ENCODE measurements at places on chromosomes 1 and 21.

DNA sequence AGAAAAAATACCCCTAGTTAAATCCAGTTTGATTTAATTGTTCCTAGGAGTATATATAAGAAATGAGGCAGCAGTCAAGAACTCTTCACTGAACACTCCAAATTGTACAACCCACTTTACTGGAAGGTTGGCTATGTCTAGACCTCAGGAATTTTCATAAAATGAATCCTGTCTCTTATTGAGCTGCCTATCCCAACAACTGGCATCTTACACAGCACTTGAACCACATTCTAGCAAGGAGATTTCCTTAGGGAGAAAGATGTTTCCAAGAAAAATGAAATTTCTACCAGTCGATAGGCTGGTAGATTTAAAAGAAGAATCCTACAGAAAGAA, 16.3 kb downstream of the RNF19B start:
- H3K27ac ChIP-seq: no peak overlapping the region
- DNase-seq: no peak
- no peaks in the 10 kb centered on the region for H3K27me3 ChIP-seq
- peaks cover 16% of the 10 kb centered on the region for H3K4me1 ChIP-seq
- H3K36me3 ChIP-seq: peaks cover 42% of the 10 kb centered on the region
- no peak overlapping the region for H3K4me3 ChIP-seq

DNA sequence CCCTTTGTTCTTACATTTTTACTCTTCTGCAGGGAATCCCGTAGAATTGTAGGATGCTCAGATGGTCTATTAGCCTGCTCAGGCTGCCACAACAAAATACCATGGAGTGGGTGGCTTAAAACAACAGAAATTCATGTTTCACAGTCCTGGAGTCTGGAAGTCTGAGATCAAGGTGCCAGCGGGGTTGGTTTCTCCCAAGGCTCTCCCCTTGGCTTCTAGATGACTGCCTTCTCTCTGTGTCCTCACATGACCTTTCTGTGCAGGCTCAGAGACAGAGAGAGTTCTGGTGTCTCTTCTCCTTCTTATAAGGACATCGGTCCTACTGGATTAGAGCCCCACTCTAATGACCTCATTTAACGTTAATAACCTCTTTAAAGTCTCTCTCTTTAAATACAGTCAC, 41.7 kb downstream of the HUNK start:
- no peaks in the 10 kb centered on the region for H3K4me1 ChIP-seq
- no peak overlapping the region for H3K4me3 ChIP-seq
- H3K27ac ChIP-seq: no peak overlapping the region
- no peaks in the 10 kb centered on the region for H3K36me3 ChIP-seq
- DNase-seq: no peak

DNA sequence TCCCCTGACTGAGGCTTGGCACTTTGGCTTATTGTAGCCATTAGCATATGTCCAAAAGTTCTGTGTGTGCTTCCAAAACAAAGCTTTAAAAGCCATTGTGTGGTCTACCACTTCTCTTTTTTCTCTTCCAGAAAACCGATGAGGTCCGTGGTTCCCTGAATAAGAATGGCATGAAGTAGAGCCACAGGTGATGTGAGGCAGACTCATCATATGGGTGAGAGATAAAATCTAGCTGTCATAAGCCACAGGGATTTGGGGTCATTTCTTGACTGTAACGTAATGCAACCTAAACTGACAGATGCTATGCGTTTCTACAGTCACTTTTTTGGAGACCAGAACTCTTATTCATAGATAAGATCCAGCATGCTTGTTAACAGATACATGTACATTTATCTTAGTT, 7.0 kb upstream of the GREM2 start:
- no peak overlapping the region for H3K4me3 ChIP-seq
- no peaks in the 10 kb centered on the region for H3K4me1 ChIP-seq

DNA sequence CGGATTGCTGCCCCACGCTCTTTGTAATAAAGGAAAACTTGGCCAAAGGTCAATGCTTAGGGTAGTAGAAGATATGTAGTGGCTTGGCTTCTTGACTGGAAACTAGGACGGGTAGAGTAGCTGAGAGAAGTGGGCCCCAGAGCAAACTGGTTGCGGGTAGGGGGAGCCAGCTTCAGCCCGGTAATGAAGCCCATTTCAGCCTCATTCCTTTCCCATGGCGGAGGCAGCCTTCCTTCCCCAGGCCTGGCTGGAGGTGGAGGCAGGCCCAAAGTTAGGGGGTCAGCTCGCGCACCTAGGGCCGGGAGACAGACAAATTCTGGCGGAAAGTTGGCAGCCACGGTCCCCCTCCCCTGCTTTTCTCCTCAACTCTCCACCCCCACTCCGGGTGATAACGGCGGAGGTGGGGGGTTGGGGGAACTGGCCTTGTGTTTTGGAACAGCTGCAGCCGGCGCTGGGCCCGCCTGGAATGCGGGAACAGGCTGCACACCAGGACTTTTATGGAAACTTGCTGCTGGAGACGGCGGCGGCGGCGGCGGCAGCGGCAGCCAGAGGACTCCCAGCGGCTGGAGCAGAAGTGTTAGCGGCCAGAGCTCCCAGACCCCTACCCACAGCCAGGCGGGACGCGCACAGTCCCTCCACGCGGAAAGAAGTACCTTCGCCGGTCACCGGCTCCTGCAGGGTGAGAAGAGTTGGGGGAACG, at the start of gene NEXN:
Gene NEXN, plus strand, starts transcription at position 544 of the 700 bp plus-strand sequence. CDS start 27,483 bp downstream, outside the sequence.
- DNase-seq: no peak
- H3K27me3 ChIP-seq: peaks cover 18% of the 10 kb centered on the region
- no peak within 1 kb of the TSS for H3K27ac ChIP-seq
- peak within 1 kb of the TSS; percentile 61 for H3K4me3 ChIP-seq
- peaks cover 4% of the 10 kb centered on the region for H3K36me3 ChIP-seq
- peaks cover 8% of the 10 kb centered on the region for H3K4me1 ChIP-seq

DNA sequence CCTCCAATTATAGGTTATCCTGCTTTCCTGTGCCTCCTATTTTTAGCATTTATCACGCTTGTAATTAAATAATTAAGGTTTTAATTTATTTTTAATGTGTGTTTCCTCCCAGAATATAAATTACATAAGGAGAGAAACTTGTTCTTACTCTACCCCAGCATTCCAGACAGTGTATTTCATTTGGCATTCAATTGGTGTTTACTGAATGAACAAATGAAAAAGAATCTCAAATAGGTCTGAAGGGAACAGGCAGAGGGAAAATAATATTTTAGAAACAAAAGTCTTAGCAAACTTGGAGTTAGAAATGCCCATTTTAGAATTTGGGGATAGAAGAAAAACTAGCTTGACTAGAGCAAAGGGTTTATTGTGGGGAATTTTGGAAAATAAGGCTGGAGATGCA, 9.9 kb upstream of the RSRP1 start:
- H3K27ac ChIP-seq: no peak overlapping the region
- H3K4me3 ChIP-seq: no peak overlapping the region
- DNase-seq: no peak
- H3K4me1 ChIP-seq: peaks cover 13% of the 10 kb centered on the region
